Common myeloid progenitor, CD34-positive (primary cell): ENCODE measurements at places on chromosomes 11 and 22.

- no peak for DNase-seq
These were observed 48.3 kb upstream of the PICALM start for GRCh38 chr11:86117001-86117711.

- no peak for DNase-seq
These were observed 3.6 kb upstream of the INPP5J start for GRCh38 chr22:31119026-31119717.

- DNase-seq = no peak
These were observed 55.0 kb downstream of the RTL6 start for GRCh38 chr22:44442851-44443595.

- DNase-seq = no peak
These were observed 49.8 kb downstream of the APIP start for GRCh38 chr11:34866375-34866774.

DNA sequence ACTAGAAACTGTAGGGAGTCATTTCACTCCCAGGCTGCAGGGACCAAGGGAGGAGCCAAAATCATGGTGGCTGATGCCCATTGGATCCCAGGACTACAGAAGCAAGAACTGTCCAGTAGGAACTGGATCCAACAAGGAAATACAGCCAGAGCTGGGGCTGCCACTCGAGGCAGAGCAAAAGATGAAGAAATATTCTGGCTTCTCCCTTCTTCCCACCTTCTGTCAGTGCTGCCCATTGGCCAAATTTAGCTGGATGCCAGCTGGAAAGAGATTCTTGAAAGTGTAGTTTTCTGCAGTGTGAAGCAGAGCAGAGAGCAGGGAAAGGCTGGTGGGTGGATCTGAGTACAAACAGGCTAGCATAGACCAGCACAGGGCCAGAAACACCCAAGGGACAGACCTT is 45.6 kb downstream of the COMMD9 start:
- DNase-seq = no peak

- DNase-seq = no peak
These were observed 2.5 kb downstream of the ST13 start for GRCh38 chr22:40853961-40854360.

DNA sequence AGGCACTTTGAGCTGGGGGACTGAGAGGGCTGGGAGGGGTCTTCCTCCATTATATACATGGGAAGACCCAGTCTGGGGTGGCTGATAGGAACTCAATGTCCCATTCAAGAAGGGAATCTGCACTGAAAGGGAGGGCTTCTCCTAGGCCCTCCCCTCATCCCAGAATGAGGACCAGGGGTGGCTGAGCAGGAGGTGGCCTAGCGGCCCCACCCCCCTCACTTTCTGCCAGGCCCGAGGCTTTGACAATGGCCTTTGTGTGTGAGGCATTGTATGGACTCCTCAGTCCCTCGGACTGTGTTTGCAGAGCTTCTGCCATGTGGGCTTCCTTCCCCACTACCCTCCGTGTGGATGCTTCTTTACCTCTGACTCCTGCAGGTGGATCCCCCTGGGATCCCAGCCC is 65.7 kb downstream of the NECTIN1 start:
- DNase-seq = no peak

DNA sequence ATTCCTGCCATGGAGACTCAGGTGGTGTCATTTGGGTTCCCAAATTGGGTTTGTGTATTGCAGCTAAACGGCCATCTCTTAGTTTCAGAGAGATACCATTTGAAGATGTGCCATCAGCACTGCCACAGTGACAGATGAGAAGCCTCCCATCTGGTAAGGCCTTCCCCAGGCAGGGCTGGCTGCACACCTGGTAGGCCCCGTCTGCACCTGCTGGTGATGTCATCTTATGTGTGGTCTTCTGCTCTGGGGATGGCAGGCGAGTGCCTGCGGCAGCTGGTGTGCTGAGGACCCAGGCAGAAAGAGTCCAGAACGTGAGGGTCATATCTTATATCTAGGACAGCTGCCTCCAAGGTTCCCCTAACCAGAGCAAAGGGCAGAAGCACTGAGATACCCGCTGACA is 100.6 kb downstream of the CSNK2A3 start:
- no peak for DNase-seq

DNA sequence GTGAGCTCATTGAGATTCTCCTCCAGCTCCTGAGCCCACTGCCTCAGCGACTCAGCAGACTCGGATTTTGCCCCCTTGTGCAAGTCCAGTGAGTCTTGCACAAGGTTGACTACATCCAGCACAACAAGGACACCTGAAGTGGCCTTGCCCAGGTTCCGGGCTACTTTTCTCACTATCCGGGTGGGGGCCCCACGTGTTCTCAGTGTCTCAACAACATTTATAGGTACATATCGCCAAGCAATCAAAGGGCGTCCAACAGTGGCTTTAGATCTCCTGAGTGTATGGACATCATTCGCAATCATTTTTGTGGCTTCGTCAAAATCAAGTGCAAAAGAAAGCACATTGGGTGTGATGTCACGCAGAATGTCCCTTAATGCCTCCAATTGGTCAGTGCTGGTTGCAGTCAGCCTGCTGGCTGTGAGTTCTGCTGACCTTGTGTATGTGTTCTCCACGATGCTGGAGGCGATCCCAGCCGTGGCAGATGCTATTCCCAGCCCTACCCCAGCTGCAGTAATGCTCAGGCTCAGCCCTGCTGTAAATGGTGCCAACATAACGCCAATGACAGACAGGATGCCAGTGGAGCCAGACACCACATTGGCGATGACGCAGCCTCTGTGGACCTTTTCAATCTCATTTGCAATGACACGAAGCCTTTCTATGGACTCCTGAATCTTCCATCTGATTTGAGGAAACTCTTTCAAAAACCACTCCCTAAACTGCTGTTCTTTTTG is 10.3 kb downstream of the APOL4 start:
- DNase-seq = no peak

DNA sequence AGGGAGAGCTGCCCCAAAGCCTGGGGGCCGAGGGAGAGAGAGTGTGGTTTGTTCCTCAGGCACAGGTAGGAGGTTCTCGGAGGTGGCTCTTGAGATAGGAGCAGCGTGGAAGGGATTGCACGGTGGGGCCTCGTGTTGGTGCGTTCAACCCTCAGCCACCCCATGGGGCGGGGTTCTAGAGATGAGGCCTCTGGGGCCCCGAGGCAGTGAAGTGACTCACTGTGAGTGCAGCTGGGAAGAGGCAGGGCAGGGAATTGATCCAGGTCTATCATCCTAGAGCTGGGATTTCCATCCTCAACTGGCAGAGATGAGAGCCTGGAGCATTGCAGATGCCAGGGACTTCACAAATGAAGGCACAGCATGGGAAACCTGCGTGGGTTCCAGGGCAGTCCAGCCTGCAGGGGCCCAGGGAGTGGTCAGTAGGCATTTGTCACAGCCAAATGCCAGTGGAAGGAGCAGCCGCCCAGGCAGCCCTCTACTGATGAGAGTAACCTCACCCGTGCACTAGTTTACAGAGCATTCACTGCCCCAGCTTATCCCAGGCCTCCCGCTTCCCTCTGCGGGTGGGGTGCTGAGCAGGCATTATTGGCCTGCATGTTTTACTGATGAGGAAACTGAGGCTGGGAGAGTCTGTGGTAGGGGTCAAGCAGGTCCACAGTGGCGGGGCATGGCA is 5.1 kb upstream of the SMARCB1 start:
- DNase-seq = no peak

DNA sequence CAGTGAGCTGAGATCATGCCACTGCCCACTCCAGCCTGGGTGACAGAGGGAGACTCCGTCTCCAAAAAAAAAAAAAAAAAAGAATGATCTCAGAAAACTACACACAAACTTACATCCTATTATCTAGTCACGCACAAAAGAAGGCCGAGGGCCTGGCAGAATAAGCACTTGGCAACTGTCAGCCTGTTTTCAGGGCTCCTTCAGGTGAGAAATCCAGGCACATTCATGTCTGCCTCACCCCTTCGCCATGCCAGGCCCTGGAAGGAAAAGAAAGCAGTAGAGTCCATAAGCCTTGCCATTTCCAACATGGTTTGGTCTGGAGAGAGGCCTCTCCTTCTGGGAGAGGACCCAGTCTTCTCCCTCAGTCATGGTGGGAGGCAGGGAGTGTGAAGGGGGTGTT is 30.9 kb downstream of the C11orf58 start:
- DNase-seq = no peak

- DNase-seq = no peak
These were observed 7.9 kb downstream of the NCF4 start for GRCh38 chr22:36868546-36869181.

DNA sequence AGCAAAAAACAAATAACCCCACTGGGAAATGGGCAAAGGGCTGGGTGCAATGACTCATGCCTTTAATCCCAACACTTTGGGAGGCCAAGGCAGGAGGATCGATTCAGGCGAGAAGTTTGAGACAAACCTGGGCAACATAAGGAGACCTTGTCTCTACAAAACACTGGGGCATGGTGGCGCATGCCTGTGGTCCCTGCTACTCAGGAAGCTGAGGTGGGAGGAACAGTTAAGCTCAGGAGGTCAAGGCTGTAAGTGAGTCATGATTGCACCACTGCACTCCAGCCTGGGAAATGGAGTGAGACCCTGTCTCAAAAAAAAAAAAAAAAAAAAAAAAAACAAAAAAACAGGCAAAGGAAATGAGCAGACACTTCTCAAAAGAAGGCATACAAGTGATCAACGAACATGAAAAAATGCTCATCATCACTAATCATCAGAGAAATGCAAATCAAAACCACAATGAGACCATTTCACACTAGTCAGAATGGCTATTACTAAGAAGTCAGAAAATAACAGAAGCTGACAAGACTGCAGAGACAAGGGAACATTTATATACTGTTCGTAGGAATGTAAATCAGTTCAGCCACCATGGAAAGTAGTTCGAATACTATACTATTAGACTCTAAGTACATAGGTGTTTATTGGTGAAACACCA is 48.2 kb upstream of the SMCO4 start:
- peak; percentile 30 for DNase-seq

GRCh38 chr11:103851166-103851651 is 185.2 kb upstream of the DDI1 start:
- no peak for DNase-seq

- no peak for DNase-seq
These were observed 429.0 kb downstream of the BRD1 start for GRCh38 chr22:49398646-49399045.

DNA sequence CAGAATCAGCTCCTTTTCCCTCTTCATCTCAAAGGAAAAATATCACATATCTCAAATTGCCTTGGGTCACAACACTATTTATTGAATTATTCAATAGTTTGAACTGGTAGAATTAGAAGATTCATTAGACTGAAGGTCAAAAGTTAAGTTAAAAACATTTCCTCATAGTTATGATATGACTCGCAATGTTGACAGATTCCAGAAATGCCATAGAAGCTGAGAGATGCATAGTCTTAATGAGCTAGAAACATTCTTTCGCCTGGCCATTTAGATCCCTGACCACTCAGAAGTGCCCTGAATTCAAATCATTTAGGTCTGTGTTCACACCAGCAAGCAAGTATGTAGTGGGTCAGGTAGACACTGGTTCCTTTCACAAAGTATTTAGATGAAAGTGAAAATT is 44.4 kb downstream of the FAT3 start:
- no peak for DNase-seq

- DNase-seq = peak; percentile 6
These were observed 1231.7 kb downstream of the LRRC4C start for GRCh38 chr11:40227730-40228129.

- DNase-seq = no peak
These were observed 34.3 kb downstream of the AMOTL1 start for GRCh38 chr11:94802501-94802900.

- DNase-seq = peak; percentile 63
These were observed 77.4 kb upstream of the WNT7B start for GRCh38 chr22:46054091-46055073.

DNA sequence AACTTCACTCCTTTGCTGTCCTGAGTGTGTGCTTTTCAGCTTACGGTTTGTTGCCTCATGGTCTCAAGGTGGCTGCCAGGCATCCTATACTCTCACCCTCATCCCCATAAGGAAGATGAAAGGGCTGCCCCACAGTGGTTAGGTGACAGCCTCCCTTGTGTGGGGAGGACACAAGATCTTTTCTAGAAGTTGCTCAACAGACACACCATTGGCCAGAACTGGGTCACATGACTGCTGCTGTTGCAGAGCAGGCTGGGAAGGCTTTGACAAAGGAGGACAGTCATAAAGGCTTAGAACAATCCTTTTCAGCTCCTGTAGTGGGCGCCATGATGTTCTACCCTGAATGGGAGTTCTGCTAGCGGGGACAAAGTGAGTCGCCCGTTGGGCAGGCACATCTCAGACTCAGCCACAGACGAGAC is 69.7 kb upstream of the RASD2 start:
- no peak for DNase-seq

DNA sequence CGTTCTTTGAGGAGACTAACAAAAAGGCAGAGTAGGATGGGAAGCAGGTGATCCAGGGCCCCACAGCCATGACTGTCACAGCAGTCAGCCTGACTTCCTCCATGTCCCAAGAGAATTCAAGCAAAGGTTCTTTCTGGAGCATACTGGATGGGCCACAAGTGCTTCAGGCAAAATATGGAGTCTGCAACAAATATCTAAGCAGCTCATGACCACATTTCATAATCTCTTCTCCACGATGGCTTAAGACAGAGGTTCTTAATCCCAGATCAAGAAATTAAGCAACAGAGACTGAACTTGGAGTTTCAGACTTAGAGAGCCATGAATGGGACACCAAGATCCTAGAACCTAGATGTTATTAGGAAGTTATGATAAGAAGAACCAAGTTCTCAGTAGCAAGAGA is 31.6 kb downstream of the GUCY1A2 start:
- DNase-seq = no peak

DNA sequence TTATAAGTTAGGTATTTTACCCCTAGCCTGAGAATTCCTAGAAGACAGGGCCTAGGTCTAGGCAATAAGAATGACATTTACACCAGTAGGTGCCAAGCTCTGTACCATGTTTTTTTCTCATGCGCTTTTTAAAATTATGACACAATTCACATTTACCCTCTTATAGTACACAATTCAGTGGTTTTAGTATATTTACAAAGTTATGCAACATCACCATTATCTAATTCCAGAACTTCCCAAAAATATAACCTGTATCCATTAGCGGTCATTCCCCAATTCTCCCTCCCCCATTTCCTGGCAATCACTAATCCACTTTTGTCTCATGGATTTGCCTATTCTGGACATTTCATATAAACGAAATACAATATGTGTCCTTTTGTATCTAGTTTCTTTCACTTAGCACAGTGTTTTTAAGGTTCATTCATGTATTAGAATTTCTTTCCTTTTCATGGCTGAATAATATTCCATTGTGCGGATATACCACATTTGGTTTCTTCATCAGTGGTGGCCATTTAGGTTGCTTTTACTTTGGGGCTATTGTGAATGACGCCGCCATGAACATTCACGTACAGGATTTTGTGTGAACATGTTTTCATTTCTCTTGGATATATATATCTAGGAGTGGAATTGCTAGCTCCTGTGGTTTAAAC is 92.4 kb downstream of the MICAL2 start:
- DNase-seq = no peak
